Choroid plexus epithelial cell (primary cell): ENCODE measurements at places on chromosomes 1 and 21.

GRCh38 chr1:119771770-119772169, 3.1 kb upstream of the HMGCS2 start:
- DNase-seq = no peak

DNA sequence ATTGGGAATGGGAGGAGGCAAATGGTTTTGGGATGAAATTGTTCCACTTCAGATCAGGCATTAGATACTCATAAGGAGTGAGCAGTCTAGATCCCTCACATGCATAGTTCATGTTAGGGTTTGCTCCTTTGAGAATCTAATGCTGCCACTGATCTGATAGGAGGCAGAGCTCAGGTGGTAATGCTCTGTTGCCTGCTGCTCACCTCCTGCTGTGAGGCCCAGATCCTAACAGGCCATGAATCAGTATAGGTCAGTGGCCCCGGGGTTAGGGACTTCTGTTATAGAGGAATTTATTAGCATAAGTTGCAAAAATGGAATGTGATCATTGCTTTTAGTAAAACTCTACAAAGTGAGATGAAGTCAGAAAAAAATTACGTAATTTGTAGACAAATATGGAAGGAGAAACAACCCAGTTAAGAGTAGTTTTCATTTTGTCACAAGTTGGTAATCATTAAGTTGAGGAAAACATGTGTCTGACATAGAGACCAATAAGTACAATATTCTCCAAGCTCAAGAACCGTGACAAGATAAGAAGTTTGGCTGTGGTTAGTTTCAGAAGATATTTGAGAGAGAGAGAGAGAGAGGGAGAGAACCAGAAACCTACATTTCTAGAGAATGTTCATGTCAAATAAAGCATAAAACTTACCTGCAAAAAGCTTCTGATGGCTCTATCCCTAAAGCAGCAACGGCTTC, 689.7 kb upstream of the PRMT6 start:
- no peak for DNase-seq

DNA sequence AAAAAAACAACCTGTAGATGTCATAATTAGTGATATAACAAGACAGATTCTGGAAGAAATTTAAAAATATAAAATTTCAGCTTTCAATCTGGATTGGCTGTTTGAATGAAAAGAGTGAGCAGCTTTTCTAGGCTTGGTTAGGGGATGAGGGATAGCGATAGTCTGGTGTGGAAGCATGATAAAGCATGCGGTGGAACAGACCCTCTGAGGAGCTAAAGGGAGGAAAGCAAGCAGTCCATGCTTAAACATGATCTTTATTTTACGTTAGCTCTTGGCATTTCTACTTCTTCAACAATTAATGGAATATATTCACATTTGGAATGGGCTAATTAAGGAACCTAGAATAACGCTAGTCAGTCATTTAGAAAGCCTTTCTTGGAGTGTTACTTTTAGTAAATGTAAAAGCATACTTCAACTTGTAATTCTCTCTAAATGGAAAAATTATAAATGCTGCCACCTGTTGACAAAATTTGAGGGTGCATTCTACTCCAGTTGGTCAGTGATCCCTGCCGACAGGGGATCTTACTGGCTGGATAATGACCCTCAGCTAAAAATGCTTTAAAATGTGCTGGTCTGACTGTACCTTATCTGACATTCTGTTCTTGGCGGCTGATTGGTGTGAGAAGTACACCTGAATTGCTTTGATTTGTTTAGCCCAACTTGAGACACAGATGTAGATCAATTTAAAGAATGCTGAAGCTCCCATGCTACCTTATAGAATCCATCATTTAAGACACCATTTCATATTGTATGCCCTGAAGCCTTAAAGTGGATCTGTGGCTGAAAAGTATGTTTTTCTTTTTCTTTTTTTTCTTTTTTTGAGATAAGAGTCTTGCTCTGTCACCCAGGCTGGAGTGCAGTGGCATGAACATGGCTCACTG, 61.2 kb downstream of the AK4 start:
- peak; percentile 75 for DNase-seq

DNA sequence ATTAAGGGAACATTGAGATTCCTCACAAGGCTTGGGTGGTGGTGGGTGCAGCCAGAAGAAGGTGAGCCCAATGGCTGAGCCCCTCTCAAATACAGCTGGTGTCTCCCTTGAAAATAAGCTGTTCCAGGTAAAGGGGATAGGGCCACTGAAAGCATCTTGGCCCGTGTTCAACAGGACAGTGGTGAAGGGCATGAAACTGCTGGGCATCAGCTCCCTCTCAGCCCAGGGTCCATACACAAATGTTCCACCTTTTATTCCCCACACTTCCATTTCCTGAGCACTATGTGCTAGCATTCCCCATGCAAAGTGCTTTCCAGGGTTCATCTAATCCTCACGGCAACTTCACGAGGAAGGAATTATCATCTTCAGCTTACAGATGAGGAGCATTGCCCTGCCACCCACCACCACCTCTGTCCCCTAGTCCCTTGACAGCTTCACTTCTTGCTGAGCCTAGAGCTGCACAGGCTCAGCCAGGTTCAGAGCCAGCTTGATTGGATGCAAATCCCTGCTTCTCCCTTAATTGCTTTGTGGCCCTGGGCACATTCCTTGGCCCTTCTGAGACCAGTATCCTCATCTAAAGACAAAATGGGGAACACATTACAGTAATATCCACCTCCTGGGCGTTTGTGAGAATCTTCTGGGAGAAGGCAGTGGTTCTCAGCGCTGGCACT, 9.6 kb downstream of the TAGLN2 start:
- DNase-seq = no peak

DNA sequence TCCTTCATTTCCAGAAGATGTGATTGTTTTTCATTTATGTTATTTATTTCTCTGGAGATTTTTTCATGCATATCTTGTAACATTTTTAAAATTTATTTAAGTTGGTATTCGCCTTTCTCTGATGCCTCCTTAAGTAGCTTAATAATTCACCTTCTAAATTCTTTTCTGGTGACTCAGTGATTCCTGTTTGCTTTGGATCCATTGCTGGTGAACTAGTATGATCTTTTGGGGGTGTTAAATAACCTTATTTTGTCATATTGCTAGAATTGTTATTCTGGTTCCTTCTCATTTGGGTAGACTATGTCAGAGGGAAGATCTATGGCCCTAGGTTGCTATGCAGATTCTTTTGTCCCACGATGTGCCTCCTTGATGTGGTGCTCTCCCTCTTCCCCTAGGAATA, 1347.2 kb upstream of the B3GALT2 start:
- peak; percentile 10 for DNase-seq

GRCh38 chr1:3018051-3018471, 3.2 kb upstream of the ACTRT2 start:
- DNase-seq = no peak

GRCh38 chr1:187408212-187409004, 579.7 kb downstream of the PLA2G4A start:
- peak; percentile 61 for DNase-seq
